ENCODE measurements at places on chromosomes 2 and 18.

DNA sequence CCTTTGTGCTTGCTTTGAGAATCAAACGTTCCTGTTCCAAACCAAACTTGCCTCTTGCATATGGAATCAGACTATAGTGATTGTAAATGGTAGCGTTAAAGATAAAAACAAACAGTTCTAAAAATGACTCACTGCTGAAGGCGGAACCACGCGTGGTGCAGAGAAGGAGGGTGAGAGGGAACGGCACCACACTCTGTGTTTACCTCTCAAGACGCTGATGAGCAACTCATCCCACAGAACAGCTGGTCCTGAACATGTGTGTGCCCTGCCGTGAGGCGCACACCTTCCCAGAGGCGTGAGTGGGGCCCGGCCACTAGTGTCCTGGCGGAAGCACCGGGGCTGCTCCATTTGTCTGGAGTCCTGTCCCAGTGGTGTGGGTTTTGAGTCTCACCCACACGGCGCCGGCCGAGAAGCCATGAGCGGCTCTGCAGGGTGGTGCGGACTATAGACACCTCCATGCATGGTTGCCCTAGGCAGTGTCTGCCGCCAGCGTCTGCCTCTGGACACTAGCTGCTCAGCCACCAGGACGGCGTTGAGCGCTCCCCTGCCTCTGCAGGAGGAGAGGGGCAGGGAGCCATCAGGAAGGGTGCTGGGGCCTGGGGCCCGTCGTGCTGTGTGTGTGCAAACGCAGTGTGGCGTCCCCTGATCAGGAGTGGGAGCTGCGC, 52.1 kb downstream of the NFATC1 start:
- DNase-seq = no peak

- DNase-seq = no peak
These were observed 567.5 kb downstream of the SLC4A3 start for GRCh38 chr2:220194630-220195584.

DNA sequence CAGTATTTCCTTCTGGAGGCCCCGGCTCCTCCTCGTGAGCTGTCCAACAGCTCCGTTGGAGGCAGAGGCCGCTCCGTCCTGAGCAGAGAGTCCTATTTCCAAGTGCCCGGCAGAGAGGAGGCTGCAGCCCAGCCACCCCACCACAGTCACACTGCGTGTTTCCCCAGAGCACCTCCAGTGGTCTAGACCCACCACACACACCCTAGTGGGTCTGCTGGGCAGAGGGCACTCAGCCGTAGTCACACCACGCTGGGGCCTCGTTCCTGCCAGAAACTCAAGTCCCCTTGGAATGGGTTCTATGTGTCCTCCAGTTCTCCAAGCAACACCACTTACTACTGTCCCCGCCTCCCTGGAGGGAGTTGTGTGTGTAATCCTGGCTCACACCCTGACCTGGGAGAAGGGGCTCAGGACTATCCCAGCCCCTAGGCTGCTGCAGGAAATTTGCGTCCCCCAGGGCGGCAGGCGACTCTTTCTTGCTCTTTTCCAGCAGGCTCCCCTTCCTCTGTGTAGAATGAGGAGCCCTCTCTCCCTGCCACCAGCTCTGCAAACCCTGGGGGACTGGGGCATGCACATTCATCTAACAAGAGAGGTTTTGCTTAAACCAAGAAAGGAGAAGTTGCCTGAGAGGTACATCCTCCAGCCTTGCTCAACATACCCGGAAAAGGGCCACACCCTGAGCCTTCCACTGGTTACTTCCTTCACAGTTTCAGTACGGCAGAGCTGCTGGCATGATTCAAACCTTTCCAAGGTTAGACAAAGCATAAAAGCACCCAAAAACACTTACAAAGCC, 114.1 kb downstream of the NDUFA10 start:
- no peak for DNase-seq

- peak; percentile 24 for DNase-seq
These were observed 60.9 kb upstream of the AGAP1 start for GRCh38 chr2:235432741-235433520.

- DNase-seq = no peak
These were observed 52.0 kb downstream of the ANKRD44 start for GRCh38 chr2:197258580-197258979.

- no peak for DNase-seq
These were observed 59.5 kb downstream of the FAM168B start for GRCh38 chr2:131033786-131034121.

DNA sequence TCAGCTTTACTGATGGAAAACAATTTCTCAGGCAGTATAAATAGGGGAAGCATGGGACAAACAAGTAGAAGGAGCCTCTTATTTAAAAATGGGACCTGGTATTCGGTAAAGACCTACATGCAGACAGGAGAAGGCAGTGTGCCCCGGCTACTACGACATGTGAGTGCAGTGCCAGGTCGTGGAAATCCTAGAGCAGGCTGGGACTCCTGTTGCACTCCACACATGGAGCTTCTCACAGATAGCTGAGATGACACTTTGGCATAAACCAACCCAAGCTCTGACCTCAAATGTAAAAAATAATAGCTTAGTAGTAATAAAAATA, 885 bp upstream of the DSEL start:
- DNase-seq = no peak

- no peak for DNase-seq
These were observed 11.4 kb upstream of the SRBD1 start for GRCh38 chr2:45622336-45623075.

DNA sequence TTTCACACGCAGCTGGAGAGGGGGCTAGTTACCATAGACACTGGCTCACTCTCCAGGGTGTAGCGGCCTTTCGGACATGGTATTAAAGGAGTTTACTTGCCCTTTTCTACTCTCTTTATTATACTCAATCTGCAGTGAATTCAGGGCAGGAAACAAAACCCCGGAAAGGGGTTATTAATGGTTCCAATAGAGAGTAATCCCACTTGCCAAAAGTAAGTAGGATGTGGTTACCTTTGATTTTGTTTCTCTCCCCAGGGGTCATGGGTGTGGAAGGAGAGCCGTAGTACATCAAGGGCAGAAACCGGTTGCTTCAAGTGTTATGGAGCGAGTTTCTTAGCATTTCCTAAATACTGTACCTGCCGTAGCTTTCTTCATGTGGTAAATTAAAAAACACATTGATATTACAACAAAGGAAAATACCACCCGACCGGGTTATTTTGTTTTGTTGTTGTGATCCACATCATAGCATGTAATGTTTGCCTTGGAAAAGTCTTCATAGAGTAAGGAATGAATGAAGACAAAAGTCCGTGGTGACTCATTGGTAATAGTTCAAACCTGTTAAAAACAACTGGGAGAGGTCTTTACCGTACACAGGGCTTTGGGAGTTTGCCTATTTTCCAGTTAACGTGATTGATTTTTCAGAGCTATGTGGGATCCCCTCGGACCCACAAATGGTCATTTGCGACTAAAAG, 71.5 kb downstream of the SLC4A3 start:
- no peak for DNase-seq

GRCh38 chr2:200658278-200658864, 72.6 kb downstream of the AOX1 start:
- no peak for DNase-seq

DNA sequence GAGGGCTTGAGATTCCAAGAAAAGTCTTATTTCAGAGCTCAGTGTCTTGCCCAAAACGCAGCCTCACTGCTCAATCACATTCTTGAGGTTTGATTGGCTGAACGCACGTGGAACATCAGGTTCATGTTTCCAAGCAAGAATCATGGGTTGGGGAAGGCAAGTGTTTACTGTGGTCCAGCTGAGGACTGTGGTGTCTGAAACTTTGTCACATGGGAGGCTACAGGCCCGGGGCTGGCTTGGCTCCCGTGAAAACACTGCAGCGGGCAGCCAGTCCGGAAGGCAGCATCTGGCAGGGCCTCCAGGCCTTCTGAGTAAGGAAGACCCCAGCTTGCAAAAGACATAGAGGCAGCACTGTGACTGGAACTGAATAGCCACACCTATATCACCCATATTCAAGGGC, 84.7 kb downstream of the POLR1A start:
- peak; percentile 92 for DNase-seq

- DNase-seq = no peak
These were observed 74.1 kb downstream of the RND3 start for GRCh38 chr2:150413366-150413765.

DNA sequence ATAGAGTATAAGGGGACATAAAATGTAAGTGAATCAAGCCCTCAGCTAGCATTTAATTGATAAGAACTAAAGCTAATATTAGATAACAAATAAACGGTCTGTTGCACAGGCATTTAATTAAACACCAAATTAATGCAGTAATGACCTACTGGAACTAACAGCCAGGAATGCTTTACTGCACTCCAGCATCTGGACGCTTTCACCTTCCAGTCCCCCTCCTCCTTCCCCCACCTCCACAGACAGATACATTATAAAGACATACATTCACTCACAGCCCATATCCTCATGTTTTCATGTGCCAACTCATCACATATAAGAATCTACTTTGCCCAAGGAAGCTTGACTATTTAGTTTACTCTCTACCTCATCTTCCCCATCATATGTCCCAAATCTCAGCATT, 337.4 kb upstream of the PIK3C3 start:
- no peak for DNase-seq

GRCh38 chr2:169613876-169614275, 29.7 kb downstream of the PPIG start:
- DNase-seq = no peak

All from globus pallidus (tissue), 1 donor.